H1 (cell line): ENCODE measurements at places on chromosomes 3 and 15. TPM values are rescaled to one million over a fixed set of nuclear protein-coding genes. Genes with fewer than 3 reads are reported as not detected.

DNA sequence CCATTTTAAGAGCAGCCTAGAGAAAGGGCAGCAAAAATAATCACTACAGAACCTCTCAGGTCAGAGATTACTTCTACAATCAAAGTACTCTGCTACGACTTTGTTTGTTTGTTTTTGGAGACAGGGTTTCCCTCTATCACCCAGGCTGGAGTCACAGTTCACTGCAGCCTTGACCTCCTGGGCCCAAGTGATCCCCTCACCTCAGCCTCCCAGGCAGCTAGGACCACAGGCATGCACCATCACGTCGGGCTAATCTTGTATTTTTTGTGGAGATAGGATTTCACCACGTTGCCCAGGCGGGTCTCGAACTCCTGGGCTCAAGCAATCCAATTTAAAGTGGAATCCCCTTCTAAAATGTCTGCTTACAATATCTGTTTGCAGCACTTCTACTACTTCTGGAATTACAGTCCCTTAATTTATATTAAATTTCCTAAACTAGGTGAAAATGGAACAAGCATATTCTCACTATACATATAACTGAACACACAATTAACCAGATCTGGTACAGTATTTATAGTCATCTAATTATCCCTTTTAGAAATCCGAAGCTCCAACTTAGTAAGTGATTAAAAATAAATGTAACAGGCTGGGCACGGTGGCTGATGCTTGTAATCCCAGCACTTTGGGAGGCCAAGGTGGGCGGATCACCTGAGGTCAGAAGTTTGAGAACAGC is 4.4 kb downstream of the UACA start:
- DNase-seq, result no peak

The CHL1 gene
- total RNA-seq, result 0.33 and 0.99 TPM in 2 replicates

The FANCD2OS gene
- total RNA-seq, result not detected in 2 replicates

DNA sequence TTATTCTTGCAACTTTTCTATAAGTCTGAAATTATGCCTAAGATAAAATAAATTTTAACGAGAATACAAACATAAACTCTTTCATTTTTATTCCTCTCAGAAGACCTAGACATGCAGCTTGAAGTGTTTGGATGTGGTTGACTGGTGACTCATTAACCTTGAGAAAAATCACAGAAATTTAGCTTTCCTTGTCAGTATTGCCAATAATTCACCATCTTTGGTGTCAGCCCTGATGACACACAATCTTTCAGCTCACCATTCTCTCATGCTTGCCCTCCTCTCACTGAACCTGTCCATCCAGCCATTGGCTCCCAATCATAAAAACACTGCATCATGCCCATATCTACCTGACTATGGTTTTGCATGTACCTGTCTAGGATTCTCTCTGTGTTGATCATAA is 22.6 kb upstream of the TNFAIP8L3 start:
- no peak for DNase-seq

The PARP14 gene
- total RNA-seq, result 15.9 and 17.6 TPM in 2 replicates

The ITGA11 gene
- total RNA-seq, result 0.06 TPM in 1 of 2 replicates, not detected in the other

GRCh38 chr3:148366743-148367410 is 330.8 kb upstream of the AGTR1 start:
- no peak for DNase-seq

The NOX5 gene
- total RNA-seq, result not detected in 2 replicates

DNA sequence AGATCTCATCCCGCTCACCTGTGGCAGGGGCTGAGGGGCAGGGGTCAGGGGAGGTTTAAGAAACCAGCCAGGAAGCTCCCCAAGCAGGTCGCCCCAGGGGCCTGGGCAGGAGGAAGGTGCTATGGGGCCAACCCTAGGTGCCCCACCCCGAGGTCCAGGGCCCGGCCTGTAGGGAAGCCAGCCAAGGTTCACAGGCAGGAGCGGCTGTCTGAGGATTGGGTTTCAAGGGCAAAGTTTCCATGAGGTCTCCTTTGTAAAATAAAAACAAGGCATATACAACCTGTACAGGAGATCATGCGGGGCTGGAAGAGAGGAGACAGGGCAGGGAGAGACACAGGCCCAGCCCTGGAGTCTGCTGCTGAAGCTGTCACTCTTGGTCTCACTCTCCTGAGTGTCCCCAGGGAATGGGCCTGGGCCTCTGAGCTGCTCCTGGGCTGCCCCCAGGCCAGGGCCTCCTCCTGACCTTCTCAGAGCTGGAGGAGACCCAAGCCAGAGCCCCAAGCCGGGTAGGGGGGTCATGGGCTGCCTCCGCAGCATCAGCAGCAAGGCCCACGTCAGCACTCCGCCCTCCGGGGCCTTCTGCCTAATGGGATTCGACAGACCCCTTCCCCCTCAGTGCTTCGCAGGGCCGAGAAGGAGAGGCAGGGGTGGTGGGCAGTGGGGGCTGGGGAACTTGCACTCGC is 5.5 kb downstream of the CPLX3 start:
- no peak for DNase-seq

DNA sequence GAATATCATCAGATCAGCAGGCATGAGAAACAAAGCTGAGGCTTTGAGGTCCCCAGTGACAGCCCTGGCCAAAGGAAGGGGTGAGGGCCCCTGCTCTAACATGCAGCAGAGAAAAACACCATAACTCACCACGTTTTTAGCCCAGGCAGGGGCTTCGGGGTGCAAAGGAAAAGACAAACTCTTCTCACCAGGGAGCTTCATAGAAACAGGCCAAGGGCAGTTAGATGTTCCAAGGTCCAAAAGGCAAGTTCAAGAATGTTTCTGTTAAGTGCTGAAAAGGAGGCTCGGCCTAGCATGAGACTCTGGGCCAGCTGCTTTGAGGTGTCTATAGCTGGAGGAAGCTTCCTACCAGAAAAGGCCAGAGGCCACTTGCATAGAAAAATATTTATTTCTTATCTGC is 608.4 kb upstream of the CFAP20DC start:
- no peak for DNase-seq

The C3orf80 gene
- total RNA-seq, result 1.1 TPM in 2 replicates

DNA sequence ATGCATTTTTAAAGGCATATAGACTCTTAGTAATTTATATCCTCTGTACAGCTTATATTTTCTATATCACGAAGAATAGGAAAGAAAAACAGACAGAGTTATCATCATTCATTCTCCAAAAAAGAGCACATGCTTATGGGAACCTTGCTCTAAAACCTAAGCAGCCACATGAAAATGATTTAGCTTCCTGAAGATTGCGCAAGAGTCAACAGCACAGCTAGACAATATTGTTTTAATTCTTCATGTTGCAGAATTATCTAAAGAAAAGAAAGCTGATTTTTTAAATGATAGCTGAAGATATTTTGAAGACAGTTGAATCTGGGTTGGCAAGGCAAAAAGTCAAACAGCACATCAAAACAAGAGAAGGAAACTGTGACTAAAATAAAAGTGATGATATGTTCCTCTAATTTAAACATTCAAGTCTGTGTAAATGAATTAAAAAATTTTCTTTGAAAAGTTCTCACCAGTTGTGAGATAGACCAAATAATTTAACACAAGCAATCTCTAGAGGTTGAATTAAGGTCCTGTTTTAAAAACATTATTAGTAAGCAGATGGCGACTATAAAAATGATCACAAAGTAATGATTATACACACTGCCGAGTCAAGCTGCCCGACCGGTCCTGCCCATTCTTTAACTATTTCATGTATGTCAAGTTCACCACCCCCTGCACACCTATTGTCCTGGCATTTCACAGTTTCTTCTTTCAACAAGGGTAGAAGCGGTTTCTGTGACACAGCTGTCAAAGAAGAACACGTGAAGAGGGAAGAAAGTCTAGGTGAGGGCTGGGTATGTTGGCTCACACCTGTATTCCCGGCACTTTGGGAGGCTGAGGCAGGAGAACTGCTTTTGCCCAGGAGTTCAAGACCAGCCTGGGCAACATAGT is 74.2 kb upstream of the BHLHE40 start:
- no peak for DNase-seq

The PLCH1 gene
- total RNA-seq, result 17.2 and 17.4 TPM in 2 replicates

The SELENOT gene
- total RNA-seq, result 74.7 and 79.0 TPM in 2 replicates

The UBE3A gene
- 99.3 and 110 TPM in 2 replicates for total RNA-seq

GRCh38 chr3:19342389-19342788 is 194.1 kb downstream of the KCNH8 start:
- no peak for DNase-seq

DNA sequence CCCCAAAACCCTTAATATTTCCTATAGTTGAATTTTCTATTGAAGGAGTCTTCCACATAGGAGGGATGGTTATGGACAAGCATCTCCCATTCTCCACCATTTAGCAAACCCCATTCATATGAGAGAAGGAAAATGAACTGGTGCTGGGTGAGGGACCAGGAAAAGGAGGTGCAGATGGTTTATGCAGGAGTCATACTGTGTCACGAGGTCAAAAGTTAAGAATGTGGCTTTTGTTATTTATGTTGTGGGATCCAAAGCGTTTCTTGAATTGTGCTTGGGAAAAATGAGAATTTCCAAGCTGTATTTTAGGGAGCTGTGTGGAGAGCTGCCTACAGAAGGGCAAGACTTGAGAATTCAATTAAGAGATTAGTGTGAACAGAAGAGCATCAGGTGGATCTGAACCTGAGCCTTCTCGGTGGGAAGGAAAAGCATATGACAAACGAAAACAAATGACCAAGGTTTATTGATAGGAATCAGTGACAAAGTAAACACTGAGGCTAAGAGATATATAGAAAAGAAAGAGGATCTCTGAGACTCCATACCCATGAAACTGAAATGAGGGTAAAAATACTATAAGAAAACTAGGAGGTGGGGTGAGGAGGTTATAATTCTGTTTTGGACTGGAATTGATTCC is 473.3 kb upstream of the NR2F2 start:
- no peak for DNase-seq

DNA sequence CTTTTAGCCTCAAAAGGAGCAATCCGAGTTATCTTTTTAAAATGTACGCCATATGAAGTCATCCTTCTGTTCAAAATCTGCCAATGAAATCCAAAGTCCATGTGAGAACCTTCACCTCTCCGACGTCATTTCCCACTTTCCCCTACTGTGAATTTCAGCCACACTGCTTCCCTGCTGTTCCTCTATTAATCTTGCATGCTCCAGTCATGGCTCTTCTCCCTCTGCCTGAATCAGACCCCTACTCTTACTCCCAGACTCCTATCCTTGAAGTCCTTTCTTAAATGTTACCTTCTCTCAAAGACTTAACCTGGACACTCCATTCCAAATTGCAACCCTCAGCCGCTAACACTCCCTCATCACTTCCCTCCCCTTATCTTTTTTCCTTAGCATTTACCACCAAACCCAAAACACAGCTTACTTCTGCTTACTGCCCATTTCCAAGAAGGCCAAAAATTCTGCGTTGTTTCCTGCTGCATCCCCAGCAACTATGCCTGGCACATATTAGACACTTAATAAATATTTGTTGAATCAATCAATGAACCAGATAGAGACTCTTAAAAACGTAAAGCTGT is 1.2 kb downstream of the NKIRAS1 start:
- no peak for DNase-seq

GRCh38 chr3:56796202-56796601 is 5.5 kb downstream of the ARHGEF3 start:
- DNase-seq, result no peak

DNA sequence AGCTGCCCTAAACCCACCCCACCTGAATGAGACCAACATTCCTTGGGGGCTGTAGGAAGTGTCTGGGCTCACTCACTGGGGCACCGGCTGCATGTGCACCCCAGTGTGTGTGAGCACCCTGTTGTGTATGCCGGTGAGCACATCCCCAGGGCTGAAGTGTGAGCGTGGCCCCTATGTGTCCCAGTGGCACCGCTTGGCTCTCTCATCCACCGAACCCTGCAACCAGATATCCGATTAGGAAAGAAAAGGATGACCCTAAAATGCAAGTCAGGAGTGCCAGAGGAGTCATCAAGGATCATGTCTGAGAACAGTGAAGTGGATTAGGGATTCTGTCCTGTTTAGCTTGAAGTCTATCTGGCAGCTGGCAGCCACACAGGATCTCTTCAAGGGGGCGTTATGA is 84.0 kb upstream of the ALDH1L1 start:
- no peak for DNase-seq

The CACNA2D2 gene
- total RNA-seq, result 14.0 and 14.1 TPM in 2 replicates

GRCh38 chr3:130457671-130458070 is 59.3 kb upstream of the COL6A6 start:
- no peak for DNase-seq

GRCh38 chr3:127690106-127690505 is 17.4 kb downstream of the ABTB1 start:
- no peak for DNase-seq

DNA sequence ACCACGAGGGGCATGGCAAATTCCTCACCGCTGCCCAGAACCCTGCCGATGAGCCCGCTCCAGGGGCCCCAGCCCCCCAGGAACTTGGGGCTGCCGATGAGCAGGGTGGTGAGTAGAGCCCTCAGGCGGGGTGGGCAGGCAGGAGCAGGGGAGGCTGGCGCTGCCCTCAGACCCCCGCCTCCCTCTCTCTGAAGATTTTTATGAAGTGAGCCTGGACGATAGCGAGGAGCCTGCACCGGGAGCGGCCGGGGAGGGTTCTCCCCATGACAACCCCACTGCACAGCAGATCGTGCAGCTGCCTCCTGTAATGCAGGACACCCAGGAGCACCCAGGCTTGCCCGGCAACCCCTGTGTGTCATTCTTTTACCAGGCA is 56.7 kb upstream of the UBE2Q2 start:
- DNase-seq, result no peak

GRCh38 chr3:674116-674515 is 418.7 kb upstream of the CNTN6 start:
- no peak for DNase-seq

DNA sequence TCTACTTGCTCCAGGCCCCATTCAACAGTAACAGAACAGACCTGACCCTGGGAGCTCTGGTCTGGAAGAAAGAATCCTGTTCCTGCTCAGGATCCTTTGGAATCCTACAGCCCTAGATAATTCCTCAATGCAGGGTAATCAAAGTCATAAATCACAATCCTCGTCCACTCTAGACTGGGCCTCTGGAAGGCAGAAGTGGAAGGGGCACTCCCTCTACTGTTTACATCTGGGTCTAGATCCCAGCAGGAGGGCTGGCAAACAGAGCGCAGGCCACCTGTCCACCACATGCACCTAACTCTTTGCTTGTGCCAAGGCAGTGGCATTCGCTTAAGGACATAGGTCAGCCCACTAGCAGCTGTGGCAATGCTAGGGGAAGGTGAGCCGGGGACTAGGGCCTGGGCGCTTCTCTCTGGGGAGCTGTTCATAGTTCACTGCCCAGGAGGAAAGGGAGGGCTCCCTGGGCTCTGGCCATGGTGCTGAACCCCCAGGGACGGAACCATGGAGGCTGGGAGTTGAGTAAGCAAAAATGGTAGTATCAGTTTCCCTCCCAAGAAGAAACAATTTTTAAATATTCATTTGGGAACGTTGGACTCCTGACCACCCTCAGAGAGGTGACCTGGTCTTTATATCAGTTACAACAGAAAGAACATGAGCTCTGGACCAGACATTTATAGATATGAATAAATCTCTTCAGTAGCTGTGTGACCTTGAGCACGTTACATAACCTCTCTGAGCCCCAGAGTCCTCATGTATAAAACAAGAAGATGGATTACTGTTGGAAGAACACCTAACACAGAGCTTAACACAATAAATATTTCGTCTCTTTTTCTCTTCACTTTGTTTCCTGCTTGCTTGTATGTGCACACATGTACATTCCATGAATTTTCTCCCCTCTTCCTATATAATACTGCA is 90.2 kb downstream of the NTRK3 start:
- DNase-seq, result peak; percentile 78

The KCNH8 gene
- 2.1 and 2.4 TPM in 2 replicates for total RNA-seq
